Esophagus squamous epithelium (tissue), 5 donors: ENCODE measurements at places on chromosomes 7 and 10. TPM values are rescaled to one million over a fixed set of nuclear protein-coding genes. Genes with fewer than 3 reads are reported as not detected.

DNA sequence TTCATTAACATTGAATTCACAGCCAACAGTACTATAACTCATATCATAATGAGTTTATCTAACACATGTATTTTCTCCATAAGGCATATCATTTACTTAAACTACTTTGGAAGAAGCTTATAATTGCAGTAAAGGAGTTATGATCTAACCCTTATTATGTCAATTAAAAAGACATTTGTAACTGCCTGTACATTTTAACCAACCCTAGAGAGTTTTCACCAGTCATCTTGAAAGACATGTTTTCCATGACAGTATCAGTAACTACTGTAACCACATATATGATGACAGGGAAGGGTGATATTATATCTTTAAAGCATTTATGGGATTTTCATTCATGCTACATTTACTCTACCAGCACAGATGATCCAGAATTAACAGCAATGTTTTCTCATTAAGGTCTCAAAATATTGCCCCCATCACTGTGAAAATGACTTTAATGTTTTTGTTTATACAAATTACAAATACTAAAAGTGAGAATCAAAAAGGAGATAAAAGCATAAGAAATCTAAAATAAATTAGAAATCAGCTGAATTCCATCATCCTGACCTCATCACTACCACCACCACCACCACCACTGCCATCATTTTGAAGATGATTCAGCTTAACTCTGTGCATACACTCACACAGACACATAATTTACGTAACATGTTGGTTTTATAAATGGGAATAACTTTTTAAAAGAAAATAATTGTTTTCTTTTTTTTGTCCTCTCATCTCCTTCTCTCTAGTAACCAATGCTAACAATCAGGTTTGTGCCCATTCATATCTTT, 53.6 kb downstream of the MKLN1 start:
- no peak for DNase-seq

Gene ELN
- 24.0 TPM for total RNA-seq

Gene FAM237B
- not detected for total RNA-seq

DNA sequence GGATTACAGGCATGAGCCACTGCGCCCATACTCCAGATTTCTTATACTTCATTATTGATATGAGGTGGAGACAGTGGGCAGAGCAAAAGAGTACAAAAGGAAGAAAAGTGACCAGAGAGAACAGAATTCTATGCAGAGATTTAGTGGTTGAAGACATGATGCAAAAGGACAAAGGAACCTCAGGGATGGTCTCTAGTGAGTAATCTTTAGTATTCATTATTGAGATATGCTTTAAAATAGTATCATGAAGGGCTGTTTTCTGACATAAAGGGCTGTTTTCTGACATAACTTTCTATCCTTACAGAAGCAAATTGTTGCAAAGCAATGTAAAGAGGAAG, 81.2 kb upstream of the OIT3 start:
- DNase-seq = no peak

DNA sequence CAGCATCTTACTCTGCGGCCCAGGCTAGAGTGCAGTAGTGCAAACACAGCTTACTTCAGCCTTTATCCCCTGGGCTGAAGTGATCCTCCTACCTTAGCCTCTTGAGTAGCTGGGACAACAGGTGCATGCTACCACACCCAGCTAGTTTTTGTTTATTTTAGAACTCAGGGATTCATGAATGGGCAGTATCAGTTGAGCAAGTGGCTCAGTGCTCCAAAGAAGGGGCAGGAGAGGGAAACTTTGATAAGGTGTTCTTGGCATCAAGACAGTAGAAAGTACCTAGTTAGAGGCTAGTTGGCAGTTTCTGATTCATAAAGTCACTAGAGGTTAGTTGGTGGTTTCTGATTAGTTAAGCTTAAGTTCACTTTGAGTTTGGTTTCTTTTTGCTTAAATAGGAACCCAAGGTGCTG, 18.4 kb downstream of the TRIM24 start:
- no peak for DNase-seq

GRCh38 chr7:70313271-70313670, 715.0 kb downstream of the AUTS2 start:
- DNase-seq = no peak

Gene NUDT13
- total RNA-seq = not detected

DNA sequence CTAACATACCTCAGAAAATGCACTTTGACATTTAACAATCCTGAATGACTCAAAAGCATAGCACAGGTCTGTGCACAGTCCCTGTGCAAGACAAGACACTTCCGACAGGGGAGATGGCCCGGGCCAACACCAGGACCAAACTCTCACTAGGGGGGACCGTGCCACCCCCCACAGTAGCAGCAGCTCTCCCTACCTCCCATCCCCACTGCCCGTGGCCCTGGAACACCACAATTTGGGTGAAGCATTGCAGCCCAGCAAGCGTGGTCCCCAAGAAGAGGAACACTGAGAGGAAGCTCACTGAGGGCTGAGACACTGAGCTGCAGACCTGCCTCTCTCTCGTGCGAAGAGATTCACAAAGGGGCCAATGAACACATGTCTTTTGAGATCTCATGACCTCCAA, 26.0 kb downstream of the PTPRN2 start:
- DNase-seq = no peak

DNA sequence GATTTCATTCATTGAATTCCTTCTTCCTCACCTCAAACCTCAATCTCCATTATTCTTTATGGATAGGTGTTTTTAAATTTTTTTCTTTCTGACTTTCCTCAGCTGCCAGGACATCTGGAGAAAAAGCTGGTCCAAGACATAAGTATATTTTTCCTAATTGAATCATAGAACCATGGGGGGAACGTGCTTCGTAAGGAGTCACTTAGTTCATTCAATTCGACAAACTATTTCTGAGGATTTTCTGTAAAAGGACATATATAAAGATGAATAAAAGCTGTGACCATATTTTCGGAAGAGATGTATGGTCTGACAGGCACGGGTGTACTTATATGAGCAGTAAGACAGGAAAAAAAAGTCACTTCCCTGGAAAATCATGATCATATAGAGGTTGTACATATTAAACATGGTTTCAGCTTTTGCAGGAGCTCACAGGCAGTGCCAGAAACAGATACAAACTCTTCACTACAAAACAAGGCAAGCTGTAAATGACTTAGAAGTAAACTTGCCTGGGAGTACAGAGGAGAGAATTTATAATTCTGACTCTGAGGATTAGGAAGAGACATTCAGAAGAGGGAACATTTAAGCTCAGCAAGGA, 88.2 kb upstream of the EGR2 start:
- no peak for DNase-seq

Gene PCGF5
- total RNA-seq = 39.3 TPM

GRCh38 chr10:32972460-32972859, 14.4 kb upstream of the ITGB1 start:
- DNase-seq = no peak

GRCh38 chr10:13754277-13754676, 167.5 kb downstream of the PRPF18 start:
- no peak for DNase-seq

DNA sequence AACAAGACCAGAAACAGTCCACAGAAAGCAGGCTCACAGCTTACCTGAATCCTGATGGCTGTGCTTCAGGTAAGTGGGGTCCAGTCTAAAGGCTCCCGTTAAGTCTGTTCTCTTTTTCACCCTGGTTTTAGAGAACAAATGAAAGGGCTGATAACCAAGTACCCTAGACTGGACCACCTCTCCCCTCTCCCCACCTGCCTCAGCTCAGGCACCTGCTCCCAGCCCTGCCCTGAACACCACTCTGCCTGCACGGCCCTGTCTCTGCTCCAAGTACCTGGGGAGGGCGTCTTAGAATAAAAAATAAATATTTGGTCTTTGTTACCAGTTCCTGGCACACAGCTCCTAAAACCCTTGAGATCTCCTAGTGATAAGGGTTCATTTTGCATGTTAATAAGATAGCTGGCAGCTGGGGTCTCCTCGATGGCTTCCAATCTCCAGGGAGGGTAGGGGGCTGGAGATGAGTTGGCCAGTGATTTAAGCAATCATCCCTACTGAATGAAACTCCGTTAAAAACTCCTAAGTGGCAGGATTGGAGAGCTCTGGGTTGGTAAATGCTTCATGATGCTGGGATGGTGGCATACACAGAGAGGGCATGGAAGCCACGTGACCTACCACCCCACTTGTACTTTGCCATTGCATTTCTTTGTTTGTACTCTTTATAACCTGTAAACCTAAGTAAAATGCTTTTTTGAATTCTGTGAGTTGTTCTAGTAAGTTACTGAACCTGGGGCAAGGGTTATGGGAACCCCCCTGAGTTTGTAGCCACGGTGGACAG, 29.8 kb upstream of the FIGNL1 start:
- no peak for DNase-seq

Gene MNX1
- total RNA-seq = 0.47 TPM

DNA sequence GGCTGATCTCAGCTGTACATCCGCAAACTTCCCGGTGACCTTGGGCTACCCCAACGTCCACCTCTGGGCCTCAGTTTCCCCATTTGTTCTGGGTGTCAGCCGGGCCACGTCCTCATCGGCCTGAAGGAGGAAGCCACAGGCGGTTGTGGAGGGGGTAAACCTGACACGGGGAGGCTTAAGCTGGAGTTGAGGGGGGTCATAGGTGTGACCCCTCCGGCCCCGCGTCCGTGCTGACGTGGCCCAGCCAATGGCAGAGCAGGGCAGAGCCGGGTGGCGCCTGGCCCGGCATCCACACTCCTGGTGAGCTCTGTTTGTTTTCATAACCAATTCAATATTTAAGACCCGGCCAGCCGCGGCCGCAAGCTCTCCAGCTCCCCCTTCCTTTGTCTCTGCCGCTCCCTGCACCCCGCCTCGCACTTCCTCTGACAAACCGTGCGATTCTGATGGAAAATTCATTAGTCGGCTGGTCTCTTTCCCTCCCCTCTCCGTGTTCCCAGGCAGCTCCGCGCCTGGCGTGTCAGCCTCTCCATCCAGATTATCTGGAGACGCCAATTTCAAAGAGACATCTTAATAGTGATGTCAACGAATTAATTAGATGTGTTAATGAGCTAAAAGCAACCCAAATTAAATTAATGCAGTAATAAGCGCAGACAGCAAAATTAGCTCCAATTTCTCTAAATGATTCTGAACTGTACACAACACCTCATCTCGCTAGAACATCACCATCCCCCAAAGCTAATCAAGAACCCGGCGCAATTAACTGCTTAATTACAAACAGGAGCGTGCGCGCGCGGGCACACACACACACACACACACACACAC, 55.4 kb downstream of the MICALL2 start:
- DNase-seq = no peak

- DNase-seq = no peak
Measured at GRCh38 chr7:152485826-152486225, 50.0 kb upstream of the KMT2C start.

DNA sequence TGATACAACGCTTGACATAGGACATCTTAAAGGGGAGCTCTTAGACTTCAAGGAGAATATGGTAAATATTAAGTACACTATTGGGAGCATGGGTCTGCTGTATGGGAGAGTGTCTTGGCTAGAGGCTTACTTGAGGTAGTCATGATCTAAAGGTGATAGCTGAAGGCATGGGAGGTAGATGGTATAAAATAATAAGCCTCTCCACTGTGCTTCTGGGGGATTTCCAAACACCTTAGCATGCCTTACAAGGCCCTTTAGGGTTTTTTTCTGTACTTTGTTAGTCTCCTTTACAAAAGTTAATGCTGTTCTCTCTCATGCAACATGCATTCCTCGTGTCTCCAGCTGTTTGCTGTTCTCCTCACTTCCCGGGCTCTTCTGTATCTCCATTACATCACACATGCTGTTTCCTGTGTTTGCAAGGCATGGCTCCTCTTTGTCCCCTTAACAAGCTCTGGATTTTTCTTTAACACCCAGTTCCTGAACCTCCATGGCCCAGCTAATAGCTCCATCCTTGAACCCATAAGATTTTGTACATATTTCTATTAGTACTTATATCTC, 449.7 kb downstream of the AUTS2 start:
- DNase-seq = no peak

- DNase-seq = no peak
Measured at GRCh38 chr10:121577568-121577967, 20.7 kb downstream of the FGFR2 start.

DNA sequence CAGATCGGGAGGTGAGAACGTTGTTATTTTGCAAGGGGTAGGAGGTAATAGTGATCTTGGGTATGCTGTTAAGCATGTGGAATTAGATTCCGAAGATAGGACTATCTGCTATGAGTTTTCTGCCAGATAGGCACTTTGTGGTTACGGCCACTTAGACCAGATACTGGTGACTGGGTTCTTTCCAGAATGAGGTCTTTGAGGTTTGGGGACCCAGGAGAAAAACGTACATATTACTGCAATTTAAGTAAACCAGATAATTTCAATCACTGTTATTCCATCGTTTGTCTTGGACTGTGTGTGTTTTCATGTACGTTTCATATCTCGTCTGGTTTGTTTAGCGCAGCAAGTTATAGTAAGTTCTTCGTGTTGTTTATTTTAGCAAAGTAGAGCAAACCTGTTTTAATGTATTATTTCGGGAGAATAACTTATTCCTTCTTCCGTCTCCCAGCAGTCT, 312 bp downstream of the ARL4A start:
- no peak for DNase-seq

- DNase-seq = no peak
Measured at GRCh38 chr10:27368706-27369105, 128.1 kb upstream of the ACBD5 start.

DNA sequence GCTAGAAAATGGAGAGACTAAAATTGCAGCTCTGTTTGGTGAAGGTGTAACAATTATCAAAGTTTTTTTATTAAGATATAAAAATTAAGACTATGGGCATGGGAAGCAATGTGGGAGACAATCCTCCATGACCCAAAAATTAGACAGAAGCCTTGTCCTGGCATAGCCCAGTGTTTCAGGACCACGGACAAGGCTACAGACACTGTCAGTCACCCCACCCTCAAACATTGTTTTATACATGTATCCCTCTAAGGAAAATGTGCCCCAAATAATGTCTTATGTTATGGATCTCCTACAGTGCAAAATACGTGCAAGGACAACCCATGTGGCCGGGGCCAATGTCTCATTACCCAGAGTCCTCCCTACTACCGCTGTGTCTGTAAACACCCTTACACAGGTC, 24.0 kb downstream of the HABP2 start:
- no peak for DNase-seq

DNA sequence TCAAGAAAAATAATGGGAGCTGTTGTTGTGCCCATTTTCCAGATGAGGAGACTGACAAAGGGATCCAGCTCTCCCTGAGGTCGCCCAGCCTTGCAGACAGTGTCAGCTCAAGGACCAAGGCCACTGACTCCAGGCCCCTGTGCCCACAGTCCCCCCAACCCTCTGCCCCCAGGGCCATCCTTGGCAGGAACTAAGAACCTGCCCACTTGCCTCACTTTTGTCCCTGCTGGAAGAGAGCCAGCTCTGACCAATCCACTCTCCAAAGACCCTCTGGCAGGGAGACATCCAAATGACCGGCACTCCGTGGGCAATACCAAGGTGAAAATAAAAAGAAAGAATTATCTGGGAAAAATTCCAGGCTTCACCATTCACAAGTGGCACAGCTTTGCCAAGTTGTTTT, 101.3 kb downstream of the TCERG1L start:
- no peak for DNase-seq

- no peak for DNase-seq
Measured at GRCh38 chr10:109773288-109774120, 149.8 kb downstream of the XPNPEP1 start.

Gene FAM13C
- total RNA-seq = 2.8 TPM

- DNase-seq = no peak
Measured at GRCh38 chr10:103502849-103503660, 9.6 kb downstream of the NEURL1 start.

Gene OPN1SW
- not detected for total RNA-seq
